ENCODE measurements at places on chromosomes 16 and 17.

DNA sequence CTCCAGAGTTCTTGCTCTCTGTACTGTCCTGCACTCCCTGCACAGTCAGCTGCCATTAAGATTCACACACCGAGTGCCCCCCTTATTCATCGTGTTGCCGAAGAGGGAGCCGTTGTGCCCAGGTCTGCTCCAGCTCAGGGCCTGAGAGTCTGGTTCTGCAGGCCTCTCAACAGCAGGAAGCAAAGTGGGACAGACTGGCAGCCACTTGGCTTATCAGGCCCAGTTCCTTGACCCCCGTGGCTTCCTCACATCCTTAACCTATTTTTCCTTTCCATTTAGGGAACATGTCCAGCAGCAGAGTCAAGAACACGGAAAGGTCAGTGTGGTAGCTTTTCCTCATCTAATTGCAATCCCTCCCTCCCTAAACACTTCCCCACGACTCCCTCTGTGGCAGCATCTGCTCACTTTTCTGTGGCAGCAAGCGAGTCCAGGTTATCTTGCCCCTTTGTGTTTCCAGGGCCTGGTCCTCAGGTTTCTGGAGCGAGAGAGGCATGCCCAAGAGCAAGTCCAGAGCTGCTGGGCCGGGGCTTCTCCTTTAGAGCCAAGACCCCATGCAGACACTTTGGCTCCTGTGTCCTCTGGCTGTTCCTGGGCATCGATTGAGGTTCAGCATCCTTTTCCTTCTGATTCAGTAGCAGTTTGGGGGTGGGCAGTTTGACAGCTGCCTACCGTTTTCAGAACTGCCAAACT lies 22.1 kb upstream of the ADAM11 start:
- DNase-seq = no peak

DNA sequence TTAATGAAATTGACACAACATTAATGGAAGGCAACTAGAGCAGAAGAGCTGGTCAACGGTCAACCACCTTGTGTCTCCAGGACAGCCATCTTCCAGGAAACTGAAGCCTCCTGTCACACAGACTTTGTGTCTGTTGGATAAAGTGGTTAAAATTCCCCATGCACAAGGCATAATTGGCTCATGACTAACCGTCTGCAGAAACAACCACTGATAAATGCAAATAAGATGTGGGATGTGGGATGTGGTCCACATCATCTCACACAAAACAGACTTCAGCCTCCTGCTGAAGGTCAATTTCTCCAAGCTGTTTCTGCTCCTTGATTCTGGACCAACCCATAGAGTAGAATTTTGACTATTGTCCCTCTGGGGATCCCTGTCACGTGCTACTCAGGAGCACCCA lies 26.9 kb upstream of the XYLT1 start:
- no peak for DNase-seq

DNA sequence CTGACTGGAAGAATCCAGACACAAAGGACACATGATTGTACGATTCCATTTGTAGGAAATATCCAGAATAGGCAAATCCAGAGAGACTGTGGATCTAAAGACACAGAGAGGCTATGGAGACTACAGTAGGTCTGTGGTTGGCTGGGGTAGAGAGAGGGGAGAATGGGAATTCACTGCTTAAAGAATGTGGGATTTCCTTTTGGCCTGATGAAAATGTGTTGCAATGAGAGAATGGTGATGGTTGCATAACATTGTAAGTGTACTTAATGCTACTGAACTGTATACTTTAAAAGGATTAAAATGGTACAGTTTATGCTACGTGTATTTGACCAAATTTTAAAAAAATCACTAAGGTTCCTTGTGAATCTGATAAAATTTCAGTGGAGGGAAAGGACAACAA lies 62.1 kb downstream of the GPRC5B start:
- DNase-seq = no peak

DNA sequence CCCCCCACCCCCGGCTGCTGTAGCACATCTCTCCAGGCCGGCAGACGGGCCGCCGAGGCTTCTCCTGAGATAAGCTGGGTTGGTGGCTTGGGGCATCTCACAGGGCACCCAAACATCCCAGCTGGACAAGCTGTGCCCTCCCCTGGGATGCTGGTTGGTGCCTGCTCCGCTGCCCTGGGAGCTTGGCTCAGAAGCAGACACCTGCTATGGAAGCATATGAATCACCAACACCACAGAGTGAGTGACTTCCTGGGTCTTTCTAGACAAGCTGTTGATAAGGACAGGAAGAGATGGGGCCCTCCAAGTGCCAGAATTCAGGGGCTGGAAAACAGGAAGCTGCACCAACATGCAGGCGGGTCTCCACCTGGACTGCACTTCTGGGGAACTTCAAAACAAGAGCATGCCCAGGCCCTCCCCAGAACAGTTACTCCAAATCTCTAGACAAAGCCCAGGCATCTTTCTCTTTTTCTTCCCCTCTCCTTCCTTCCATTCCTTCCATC lies 13.7 kb downstream of the C16orf95 start:
- DNase-seq = no peak

GRCh38 chr17:46764709-46765401 lies 53.6 kb downstream of the WNT3 start:
- peak; percentile 84 for DNase-seq

DNA sequence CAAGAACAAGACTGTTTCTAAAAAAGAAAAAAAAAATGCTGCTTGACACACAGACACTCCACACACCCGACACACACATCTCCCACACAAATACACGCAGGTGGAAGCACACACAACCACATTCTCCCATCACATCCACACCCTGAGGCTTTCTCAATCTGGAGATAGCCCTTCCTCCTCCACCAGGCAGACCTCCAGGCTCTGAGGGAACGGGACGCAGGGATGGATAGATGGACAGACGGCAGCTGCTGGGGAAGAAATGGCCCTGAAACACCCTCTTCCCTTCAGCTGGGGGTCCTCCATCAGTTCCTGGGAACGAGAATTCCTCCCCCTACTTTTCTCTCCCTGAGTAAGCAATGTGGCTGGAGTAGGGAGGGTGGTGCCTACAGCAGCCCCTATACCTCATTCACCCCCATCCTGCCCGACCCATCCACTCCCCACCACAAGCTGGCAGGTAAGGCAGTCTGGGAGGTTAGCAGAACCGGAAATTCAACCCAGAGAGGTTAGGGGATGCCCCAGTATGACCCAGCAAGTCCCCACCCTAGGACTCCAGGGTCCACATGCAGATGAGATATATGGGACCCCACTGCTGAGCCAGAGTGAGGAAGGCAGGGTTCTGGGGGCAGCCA lies 4.1 kb upstream of the LITAFD start:
- DNase-seq = no peak

DNA sequence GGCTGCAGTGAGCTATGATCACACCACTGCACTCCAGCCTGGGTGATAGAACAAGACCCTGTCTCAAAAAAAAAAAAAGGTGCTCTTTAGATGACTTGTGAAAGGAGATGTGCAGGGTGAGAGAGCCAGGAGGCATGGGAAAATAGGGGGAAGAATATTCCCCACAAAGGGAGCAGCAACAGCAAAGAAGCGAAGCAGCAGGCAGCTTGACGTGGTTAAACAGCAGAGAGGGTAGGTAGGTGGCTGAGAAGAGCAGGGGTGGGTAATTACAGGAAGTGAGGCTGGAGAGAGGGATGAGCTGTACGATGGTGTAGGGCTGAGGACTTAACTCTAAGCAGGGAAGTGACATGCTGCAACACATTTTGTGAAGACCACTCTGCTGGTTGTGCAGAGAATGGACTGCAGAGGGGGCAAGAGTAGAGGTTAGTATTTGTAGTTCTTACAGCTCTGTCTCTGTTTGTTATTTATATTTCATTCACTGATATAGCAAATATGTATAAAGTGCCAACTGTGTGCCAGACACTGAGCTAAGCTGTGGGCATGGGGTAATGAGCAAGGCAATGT lies 1.6 kb downstream of the HEATR3 start:
- DNase-seq = no peak

- DNase-seq = no peak
Observed at GRCh38 chr16:81696166-81696960, 82.7 kb upstream of the PLCG2 start.

DNA sequence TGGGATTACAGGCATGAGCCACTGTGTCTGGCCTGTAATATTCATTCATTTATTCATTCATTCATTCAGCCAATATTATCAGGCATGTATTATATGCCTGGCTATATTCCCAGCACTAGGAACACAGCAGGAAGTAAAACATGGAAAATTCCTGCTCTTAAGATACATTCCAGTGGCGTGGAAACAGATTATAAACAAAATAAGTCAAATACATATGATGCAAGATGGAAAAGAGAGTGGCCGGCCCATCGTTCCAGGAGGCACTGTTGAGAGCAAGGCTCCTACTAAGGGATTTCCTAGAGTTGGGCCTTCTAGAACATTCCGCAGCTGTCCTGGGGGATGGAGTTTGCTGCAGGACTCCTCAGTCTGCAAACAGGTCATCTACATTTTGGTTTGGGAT lies 17.7 kb downstream of the ADCY9 start:
- no peak for DNase-seq
